Head of caudate nucleus (tissue), 42 donors: ENCODE measurements at places on chromosomes 3 and 15.
A peak's percentile ranks its signal among the peaks of the same experiment; 100 is the strongest.

GRCh38 chr3:29312960-29313452, 32.1 kb downstream of the RBMS3 start:
- no peak for DNase-seq

- DNase-seq: no peak
Observed at GRCh38 chr3:78665776-78666469, 1101.9 kb downstream of the ROBO1 start.

DNA sequence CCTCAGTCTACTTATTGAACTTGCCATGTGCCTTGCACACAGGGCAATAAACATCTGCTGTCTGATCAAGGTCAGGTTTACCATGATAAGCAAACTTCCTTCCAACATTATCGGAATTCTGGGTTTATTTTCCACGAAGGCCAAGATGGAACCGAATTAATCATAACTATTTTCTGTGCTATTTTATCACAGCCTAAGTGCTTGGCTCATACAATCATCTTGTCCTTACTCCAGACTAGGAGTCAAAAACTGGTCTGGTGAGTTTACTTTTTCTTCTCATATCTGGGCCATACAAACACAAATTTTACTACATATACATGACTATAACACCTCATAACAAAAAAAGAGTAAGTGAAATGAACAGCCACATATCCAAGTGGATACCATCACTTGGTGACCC, 2.3 kb downstream of the FBN1 start:
- DNase-seq: no peak

GRCh38 chr3:69142090-69142489, 19.7 kb upstream of the LMOD3 start:
- no peak for DNase-seq

DNA sequence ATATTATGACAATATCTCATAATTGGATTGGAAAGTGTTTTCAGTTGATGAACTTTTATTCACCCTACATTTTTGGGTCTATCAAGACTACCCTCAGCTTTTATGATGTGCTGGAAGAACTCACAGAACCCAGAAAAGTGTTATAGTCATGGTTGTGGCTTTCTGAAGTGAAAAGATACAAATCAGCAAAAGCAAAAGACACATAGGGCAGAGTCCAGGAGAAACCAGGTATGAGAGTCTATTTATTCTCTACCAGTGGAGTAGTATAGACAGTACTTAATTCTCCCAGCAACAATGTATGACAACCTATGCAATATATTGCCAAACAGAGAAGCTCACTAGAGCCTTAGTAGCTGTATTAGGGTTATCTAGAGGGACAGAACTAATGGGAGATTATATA, 280.4 kb upstream of the TTC14 start:
- no peak for DNase-seq

GRCh38 chr15:34620142-34620541, 36.7 kb upstream of the GOLGA8B start:
- DNase-seq: no peak

DNA sequence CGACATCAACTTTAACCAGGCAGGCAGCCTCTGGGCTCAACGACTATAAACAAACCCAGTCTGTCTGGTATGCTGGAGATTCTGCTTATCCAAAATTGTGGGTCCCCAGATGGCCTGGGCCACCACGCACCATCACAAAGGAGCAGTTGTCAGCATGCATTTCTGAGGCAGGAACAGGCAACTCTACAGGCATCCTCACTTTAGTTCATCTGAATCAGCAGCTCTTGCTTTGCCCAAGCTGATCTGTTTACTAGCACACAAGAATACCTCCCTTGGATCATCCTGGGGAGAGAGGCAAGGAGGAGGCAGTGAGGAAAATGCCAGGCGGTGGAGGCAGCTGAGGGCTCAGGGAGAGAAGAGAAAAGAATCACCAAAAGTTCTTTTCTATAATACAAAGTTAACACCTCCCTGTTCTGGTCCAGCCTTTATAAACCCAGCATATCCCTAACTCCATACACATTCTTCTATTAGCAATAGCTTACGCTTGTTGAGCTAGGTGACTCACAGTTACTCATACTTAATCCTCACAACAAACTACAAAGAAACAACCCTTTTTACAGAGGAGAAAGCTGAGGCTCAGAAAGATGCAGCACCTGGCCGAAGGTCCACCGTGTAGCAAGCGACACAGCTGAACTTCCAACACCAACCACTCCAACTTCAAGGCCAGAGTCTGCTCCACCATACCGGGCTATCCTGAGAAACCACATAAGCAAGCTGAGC, 33.6 kb downstream of the ZDHHC3 start:
- no peak for DNase-seq

- peak; percentile 70 for DNase-seq
Observed at GRCh38 chr15:48096813-48097212, 24.0 kb upstream of the SLC24A5 start.

DNA sequence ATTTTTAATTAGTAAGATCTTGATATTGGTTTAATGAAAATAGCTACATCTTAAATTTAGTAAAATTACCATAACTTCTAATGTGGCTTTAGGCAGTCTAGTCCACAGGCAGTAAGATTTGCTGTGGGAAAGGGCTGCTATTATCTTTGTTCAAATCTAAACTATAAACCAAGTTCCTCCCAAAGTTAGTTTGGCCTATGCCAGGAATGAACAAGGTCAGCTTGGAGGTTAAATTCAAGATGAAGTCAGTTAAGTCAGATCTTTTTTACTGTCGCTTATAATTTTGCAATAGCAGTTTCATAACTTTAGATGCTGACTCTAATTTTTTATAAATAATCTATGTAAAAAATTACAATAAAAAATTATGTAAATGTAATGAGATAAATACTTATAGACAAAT, 1016.9 kb upstream of the ALCAM start:
- no peak for DNase-seq

DNA sequence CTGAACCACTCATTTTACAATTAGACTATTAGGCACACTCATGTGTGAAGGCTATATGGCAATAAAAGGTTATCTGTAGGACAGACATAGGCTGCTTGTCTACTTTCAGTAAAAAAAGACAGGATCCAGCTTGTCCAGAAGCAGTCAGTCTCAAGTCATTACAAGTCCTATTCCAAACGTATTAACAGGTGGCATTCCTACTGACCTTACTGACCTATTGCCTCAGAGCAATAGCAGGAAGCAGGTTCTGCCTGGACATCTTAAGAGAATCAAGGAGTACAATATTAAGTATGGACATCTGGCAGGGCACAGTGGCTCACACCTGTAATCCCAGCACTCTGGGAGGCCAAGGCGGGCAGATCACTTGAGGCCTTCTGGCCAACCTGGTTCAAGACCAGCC, 7.0 kb downstream of the CMTM6 start:
- DNase-seq: no peak

- DNase-seq: no peak
Observed at GRCh38 chr3:172391592-172392302, 56.5 kb downstream of the GHSR start.

DNA sequence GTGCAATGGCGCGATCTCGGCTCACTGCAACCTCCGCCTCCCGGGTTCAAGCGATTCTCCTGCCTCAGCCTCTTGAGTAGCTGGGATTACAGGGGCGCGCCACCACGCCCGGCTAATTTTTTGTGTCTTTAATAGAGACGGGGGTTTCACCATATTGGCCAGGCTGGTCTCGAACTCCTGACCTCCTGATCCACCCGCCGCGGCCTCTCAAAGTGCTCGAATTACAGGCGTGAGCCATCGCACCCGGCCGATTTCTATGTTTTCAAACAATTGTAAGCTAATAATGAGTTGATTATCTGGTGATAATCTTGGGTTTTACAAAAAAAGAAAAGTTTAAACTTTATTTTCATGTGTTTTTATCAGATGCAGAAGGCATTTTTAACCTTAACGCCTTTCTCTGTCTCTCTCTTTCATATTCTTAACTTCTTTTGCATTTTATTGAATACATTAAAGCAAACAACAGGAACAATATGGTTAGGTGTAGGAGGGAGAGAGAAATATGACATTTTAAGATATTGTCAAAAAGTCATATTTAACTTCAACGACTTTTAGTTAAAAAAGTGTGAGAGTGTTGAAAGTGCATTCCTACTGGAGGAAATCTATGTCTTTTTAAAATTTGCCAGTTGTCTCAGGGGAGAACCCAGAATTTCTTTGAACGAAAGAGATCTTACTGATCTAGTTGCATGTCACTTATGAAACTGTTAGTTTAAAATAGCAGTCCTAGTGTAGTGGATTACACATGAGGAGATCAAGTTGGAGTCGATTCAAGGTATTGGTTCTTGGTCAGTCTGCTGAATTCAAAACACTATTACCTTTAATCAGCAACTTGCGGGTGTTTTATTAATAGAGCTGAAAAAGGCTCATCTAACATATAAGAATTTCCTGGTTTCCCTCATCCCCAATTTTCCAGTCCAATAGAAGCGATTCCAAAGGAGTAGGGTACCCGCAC, 3.4 kb upstream of the MEIS2 start:
- DNase-seq: no peak

GRCh38 chr15:59138243-59138642, 33.3 kb downstream of the CCNB2 start:
- DNase-seq: peak; percentile 36

DNA sequence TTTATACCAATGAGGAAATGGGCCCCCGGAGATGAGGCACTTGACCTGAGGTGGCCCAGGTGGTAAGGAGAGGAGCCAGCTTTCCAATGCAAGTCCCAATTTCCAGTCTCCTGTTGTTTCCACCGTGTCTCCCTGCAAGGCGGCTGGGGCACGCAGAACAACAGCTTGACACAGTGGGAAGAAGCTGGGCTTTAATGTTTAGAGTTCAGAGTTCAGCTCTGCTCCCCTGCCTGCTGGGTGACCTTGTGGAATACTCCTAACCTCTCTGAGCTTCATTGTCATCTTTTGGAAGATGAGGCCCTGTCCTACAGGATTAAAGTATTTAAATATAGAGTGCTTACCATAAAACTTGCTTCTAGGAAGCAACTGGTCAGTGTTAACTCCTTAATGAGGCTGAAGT, 80.3 kb downstream of the SMAD3 start:
- no peak for DNase-seq
